ENCODE measurements at places on chromosomes 3 and 15. TPM values are rescaled to one million over a fixed set of nuclear protein-coding genes. Genes with fewer than 3 reads are reported as not detected.

Gene CCR3
- not detected for total RNA-seq

Gene IMPG2
- total RNA-seq = 0.21 TPM

Gene PPM1L
- 14.9 TPM for total RNA-seq

DNA sequence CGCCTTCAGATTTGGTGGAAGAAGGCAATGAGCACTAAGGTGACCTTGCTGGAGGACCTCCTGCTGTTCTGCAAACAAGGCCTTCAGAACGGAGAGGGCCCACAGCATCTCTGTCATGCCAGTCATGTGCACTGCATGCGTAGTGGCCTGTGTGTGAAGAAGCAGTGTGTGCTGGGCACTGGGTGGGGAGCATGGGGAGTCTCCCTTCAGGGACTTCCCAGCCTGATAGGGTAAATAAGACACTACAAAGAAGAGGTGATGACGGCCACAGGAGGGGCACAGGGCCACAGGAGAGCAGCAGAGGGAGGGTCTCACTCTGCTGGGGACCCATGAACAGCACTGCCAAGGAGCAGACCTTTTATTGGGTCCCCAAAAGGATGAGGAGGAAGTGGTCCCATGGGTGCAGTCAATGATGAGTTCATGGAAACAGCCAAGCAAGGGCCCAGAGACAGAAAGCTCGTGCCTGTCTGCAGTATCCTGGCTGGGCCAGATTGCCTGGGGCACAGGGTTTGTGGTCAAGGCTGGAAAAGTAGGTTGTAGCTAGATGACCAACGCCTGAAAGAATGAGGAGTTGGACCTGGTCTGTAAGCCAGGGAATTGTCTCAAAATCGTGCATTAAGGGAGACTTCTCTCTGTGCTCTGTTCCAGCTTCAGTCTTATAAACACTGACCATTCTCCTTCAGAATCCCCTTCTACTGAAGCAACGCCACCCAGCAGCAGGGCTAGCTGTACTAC is 67.8 kb upstream of the SEC61A1 start:
- DNase-seq = no peak

DNA sequence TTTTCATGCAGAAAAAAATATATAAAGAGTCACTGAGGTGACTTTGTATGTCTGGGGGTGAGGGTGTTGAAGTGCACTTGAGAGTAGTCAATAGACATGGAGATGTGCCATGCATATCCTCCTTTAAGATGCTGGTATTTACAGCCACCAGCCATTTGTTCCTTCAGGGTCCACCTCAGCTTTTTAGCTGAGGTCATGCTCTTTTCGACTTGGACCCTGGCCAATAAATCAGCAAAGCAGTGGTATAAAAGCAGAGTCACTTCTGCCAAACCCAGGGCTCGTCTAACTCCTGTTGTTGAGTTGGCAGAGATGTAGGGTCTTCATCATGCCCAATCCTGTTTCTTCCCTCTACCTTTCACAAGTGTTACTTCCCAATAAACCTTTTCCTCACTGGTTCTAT is 75.1 kb upstream of the OSTN start:
- no peak for DNase-seq

Gene NR1D2
- total RNA-seq = 53.7 TPM

- DNase-seq = no peak
These were observed 16.5 kb downstream of the KLHL25 start for GRCh38 chr15:85778107-85778776.

Gene CLDN16
- total RNA-seq = 0.74 TPM

- no peak for DNase-seq
These were observed 63.9 kb upstream of the GATA2 start for GRCh38 chr3:128556907-128557306.

DNA sequence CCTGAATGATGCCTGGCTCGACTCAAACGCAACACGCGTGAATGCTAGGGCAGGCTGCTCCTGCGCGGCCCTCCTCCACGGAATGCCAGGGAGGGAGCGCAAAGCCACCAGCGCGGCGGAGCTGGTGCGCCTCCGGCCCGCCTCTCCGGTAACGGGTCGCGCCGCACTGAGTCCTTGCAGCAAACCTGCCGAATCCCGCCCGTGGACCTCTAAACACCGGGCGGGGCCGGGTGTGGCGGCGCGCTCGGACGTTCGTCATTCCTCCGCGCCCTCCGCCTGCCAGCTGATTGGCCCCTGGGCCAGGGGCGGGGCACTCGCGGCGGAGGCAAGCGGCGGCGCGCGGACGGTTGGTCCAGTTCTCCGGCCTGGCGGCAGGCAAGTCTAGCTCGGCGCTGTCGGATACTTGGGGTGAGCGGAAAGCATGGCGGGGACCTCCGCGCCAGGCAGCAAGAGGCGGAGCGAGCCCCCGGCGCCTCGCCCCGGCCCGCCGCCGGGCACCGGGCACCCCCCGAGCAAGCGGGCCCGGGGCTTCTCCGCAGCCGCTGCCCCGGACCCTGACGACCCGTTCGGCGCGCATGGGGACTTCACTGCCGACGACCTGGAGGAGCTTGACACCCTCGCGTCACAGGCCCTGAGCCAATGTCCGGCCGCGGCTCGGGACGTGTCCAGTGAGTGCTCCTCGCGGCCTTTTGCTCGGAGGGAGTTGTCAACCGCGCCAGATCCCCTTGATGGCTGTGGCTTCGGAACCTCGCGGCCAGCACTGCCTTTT is at the start of gene ATRIP:
ATRIP (plus strand) TSS at position 313 of the 769 bp plus-strand sequence; CDS start at position 422, 109 bp downstream.
- DNase-seq = peak; percentile 93

All from lower lobe of right lung (tissue), 2 donors.